NCI-H187 (cell line): ENCODE measurements at places on chromosomes 16 and 17.

GRCh38 chr16:56651586-56651985 is at the start of gene MT1B:
MT1B (plus strand) TSS chr16:56651886; CDS start chr16:56651954, 68 bp downstream.
- DNase-seq = no peak

GRCh38 chr17:31688701-31689100 is 170.3 kb downstream of the COPRS start:
- no peak for DNase-seq

- DNase-seq = no peak
Measured at GRCh38 chr16:85236818-85237150, 124.5 kb upstream of the CIBAR2 start.

DNA sequence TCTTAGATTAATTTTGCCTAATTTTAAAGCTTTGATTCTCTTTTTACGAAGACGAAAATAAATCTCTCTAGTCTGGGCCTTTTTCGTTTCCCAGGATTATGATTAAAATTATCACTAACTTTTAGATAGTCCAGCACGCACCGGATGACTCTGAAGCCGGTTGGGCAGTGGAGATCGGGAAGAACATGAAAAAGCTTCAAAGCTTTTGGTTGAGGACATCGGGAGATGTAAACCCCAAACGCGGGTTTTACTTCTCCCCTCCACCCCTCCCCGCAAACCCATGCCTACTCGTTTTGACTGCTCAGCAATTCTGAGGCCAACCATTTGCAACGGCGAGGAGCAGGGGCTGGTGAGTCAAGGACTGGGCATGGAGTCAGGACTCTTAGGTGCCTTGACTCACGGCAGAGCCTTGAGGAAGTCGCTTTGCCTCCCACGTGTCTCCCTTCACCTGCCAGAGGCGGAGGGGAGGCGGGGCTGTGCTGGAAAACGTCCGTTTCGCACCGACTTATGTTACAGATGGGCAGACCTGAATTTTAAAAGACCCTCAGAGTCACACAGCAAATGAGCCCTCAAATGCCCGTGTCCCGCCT is 989 bp upstream of the DUSP14 start:
- DNase-seq = no peak

GRCh38 chr17:32755045-32755805 is 121.7 kb downstream of the MYO1D start:
- DNase-seq = no peak

DNA sequence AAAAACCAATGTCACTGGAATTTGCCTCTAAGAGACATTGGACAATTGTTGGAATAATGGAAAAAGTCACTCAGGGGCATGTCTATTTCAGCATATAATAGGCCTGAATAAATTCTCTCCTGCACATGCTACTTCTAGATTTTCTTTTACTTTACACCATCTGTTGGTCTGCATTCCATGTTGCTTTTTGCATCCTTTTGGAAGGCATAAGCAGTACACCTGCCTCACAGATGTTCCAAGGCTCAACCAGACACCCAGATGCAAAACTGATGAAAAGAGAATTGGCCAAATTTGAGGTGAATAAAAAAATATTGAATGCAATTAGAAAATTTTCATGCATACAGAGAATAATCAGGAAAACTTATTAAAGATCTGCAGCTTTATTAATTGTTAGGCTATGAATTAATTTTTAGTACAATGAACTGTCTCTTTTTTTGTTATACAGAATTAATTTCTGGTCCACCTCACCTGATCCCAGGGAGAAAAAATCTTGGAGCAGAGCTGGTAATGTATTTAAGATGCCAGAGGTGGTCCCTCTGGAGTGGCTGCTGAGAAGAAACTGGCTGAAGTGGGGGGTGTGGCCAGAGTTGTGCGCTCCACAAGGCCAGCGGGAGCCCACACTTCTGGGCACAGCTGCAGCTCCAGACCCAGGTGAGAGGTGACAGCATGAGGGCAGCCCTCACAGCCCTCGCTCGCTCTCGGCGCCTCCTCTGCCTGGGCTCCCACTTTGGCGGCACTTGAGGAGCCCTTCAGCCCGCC is 778.6 kb downstream of the CDH11 start:
- DNase-seq = no peak

DNA sequence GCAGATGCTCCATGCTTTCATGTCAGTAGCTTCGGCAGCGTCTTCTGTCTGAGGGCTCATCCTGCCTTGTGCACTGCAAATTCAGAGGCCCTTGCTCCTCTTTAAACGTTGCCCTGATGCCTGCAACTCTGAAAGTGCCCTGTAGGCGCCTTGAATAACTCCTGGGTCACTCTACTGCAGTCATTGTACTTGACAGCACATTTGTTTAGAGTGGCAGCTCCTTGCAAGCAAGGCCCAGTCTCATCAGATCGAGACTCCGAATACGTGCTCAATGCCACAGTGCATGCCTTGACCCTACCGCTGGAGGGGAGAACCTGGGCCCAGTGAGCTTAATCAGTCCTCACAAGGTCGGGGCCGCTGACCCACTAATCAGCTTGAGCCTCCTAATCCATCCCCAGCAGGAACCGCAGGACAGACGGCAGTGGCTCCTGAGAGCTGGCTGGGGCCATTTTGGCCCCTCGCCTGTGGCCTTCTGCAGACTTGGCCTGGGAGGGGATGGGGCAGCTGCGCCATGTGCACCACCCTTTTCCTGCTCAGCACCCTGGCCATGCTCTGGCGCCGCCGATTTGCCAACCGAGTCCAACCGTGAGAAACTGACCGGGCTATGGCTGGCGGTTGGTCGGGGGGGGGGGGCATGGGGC is at the start of gene PRCD:
Gene PRCD, plus strand, starts transcription at position 414 of the 641 bp plus-strand sequence. Its CDS starts 98 bp downstream, at position 512.
- DNase-seq = no peak

DNA sequence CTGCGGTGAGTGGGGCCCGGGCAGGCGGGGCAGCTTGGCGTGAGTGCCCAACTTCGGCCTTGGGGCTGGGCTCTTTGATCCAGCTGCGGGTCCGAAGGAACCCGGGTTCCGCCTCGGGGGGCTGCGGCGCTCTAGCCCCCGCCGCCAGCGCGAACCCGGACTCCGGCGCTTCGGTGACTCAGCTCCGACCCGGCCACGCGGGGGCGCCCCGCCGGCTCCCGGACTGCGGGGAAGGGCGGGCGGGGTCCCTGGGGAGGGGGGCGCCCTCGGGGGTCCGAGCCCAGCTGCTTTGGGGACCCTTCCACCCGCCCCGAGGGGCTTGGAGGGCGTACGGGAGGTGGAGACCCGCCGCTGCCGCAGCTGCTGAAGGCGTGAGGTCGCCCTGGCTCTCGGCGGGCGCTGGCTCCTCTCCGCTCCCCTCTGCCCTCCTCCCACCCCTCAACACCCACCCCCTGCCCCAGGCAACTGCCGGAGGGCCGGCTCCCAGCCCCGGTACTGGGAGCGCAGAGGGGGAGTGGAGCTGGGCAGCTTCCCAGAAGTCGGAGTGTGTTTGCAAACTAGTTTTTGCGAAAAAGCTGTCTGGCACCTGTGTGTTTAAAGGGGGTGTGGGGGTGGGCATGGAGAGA is 516 bp downstream of the CPNE2 start:
- no peak for DNase-seq

DNA sequence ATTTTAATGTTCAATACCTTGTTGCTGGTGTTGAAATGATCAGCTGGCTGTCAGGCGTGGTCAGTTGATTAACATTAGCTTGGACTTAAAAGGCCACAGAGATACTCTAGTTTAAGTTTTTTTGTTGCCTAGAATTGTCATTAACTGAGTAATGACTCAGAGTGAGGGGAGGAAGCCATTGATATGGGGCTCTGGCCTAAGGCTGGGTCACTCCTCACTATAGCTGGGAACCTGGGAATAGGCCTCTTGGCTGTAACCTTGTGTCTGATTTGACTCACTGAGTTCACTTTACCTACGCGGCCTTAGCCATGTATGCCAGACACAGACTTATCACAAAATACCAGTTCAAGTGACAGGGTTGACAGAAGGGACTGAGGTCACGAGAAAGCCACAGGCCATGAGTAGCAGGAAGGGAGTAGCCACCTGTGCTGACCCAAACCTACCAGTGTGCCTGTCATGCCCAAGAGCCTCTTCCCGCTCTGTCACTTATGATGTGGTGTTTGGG is 37.9 kb upstream of the ADCY7 start:
- DNase-seq = no peak

DNA sequence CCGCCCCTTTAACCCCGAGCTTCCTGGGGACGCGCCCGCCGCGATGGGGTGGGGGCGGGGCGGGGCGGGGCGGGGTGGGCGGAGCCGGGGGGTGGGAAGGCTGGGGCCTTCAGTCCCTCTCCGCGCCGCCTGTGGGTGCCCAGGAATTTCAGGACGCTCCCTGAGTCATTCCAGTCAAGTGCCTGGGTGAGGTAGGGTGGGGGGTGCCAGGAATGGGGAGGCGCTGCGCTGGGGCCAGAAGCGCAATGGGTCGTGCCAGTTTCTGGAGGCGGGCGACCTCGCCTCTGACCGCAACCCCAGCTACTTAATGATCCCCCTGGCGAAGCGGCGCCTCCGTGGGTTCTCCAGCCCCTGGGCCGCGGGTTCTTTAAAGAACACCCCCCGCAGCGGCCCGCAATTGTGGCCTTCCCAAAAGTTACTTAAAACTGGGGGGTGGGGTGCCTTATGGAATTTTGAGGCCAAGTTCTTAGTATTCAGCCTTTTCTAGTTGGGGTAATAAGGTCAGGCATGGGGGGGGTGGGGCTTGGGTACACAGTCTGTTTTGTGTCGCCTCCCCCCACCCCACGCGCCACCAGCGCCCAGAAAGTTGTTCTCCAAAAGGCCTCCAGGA is 826 bp upstream of the GSE1 start:
- no peak for DNase-seq

DNA sequence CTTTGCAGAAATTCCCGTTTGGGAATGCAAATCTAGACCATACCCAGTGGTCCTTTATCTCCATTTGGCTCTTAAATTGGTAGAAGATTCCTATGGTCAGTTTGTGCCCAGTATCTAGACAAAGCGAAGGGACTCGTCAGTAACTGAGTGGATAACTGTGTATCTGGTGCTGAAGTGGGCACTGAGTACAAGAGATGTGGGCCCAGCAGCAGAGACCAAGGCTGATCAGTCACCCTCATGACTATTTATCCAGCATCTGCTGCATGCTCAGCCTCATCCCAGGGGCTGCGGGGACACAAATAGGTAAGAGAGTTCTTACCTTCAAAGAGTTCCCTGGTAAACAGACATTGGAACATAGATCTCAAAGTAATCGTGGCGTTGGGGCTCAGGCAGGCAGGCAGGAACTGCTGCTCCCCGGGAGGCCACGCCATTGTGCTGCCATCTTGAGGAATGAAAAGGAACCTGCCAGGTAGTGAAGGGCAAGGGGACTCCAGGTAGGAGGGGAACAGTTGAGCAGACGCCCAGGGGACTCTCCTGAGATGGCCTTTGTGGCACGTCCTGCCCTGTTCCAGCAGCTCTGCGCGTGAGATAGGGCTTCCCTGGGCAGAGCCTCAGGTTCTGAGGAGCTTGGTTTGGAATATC is 10.3 kb downstream of the NT5M start:
- no peak for DNase-seq

DNA sequence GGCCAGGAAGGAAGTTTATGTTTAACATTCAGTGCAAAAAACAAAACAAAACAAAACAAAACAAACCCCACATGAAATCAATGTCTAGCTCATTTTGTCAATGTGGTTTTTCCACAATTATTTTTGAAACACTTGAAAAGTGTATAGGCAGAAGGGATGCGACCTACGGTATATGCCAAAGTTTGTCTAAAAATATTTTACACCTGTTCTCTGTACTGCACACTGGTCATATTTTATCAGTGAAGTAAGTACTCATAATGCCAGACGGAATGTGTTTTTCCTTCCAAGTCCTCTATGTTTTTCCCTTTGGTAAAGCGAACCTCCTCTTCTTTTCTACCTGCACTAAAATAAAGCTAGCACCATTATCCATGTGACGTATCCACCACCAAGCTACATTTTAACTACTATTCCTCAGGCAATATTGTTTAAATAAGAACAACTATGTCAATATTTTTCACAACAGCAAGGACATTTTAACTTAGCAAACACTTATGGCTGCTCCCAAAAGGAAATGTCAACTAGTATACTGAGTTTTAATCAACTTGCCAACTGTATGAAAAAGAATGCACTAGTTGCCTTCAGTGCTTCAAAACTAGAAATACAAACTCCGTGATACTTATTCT is 10.3 kb downstream of the TOB1 start:
- no peak for DNase-seq

GRCh38 chr16:9365370-9365728 is 273.9 kb downstream of the HAPSTR1 start:
- no peak for DNase-seq

- no peak for DNase-seq
Measured at GRCh38 chr16:1561836-1562235, 28.4 kb downstream of the TMEM204 start.

DNA sequence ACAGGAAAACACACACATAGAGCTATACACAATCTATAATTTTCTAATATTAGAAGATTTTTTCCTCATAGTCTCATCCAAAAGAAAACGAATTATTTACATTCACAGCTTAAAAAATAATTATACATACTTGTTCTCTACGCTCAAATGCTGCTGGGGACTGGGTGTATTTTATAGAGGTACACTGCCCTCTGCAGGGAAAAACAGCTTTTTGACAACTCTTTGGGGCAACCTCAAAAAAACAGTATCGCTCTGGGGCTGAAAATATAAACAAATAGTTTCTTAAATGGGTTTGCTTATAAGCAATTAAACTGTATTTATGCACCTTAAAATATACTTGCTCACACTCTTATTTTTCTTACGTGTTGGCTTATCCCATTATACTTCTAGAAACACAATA is 261.8 kb upstream of the PSMD7 start:
- no peak for DNase-seq

- DNase-seq = no peak
Measured at GRCh38 chr17:17845046-17845775, 8.4 kb upstream of the SREBF1 start.

DNA sequence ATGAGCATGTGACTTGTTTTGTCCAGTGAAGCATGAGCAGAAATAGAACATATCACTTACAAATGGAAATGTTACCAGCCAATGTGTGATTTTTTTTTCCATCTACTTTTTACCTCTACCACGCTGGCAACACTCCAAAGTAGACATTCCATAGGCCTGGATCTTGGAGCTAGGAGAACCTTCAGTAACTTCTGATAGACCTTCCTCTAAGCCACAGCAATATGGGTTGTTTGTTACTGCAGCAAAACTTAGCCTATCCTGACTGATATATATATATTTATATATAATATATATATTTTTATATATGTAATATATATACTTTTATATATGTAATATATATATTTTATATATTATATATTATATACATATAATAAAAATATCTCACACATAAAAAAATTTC is 284.4 kb upstream of the XYLT1 start:
- no peak for DNase-seq

- no peak for DNase-seq
Measured at GRCh38 chr17:8745586-8746500, 1.2 kb upstream of the CCDC42 start.

- no peak for DNase-seq
Measured at GRCh38 chr16:51621610-51622009, 470.5 kb upstream of the SALL1 start.

GRCh38 chr17:512311-512710 is 159.7 kb upstream of the RPH3AL start:
- DNase-seq = no peak
